Tibial artery (tissue), 4 donors: ENCODE measurements at places on chromosomes 16 and 17.

DNA sequence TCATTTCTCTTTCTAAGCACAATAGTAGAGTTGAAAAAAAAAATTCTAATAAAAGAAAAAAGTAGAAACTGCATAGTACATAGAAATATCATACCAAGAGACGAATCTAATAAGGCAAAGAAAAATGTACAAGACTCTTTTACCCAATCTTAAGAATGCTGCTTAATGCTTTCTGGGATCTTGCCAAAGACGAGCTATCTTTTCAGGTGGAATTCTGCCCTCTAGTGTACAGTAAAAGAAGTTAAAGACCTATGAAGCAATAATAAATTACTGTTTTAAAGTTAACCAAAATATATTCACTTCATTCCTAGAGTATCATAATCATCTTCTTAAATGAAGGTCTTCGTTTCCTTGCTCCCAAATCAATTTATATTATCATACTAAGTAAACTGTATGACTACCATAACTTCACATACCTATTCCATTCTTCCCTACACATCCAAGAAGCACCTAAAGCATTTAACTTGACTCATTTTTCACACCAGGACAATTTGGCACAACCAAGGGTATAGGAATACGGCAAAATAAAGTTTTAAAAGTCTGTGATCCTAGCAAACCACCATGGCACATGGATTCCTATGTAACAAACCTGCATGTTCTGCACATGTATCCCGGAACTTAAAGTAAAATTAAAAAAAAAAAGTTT lies 47.7 kb downstream of the CFDP1 start:
- DNase-seq, result no peak

- DNase-seq, result no peak
Measured at GRCh38 chr16:13940397-13940933, 20.5 kb downstream of the ERCC4 start.

GRCh38 chr16:53220585-53220984 lies 165.8 kb downstream of the CHD9 start:
- no peak for DNase-seq

DNA sequence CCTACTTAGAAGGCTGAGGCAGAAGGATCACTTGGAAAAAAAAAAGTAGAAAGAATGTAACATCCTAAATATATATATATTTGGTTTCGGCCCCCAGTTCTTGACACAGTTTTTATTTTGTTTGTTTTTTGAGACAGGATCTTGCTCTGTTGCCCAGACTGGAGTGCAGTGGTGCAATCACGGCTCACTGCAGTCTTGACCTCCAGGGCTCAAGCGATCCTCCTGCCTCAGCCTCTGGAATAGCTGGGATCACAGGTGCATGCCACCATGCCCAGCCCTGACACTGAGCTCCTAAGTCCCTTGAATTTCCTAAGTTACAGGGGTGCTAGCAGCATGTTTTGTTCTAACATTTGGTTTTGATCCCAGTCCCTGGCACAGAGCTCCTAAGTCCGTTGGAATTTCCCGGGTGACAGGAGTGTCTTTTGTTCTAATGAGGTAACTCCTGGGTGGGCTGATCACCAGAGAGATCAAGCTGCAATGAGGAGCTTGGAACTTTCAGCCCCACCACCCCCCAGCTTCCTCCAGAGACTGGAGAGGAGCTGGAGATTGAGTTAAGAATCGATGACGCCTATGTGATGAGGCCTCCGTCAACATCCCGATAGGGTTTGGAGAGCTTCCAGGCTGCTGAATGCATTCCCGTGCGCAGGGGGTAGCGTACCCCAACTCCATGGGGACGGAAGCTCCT lies 20.0 kb downstream of the MXRA7 start:
- no peak for DNase-seq

GRCh38 chr17:1916316-1916715 lies 86.5 kb downstream of the RPA1 start:
- no peak for DNase-seq

DNA sequence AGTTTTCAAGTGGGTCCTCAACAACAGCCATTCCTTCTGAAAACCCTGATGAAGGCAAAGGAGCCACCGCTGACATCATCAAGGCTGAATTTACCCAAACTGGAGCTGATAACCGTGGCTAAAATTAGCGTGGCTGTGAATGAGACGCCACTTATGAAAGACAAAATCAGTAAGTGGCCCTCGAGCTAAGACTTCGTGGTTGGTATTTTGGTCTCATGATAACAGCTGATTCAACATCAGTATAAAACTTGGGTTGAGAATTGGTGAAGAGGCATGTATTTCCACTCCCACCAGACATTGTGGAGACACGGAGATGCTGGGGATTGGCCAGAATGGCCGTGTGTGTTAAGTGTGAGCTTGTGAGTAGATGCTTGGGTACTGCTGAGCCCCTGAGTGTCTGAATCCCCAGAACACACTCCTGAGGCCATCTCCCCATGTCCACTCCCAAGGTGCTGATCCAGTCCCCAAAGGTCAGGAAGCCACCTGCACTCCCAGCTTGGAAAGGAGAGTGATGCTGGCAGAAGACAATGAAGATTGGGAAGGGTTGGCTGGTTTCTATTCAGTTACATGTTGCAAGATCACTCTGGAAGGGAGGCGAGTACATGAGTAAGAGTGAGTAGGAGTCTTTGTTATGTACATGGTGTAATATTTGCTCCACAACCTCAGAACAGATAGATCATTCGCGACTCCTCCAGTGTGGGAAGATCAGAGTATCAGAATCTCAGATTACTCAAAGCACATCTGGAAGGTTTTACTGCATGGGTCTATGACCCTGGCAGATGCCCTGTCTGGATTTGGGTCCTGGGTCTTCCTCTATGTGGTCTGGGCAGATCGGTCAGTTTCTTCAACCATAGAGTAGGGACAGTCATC lies 207.7 kb downstream of the HS3ST3A1 start:
- DNase-seq, result no peak

GRCh38 chr16:23182679-23183542 lies at the start of gene SCNN1G:
SCNN1G (plus strand) TSS chr16:23182745; CDS start chr16:23186272, 3,527 bp downstream.
- DNase-seq, result no peak

DNA sequence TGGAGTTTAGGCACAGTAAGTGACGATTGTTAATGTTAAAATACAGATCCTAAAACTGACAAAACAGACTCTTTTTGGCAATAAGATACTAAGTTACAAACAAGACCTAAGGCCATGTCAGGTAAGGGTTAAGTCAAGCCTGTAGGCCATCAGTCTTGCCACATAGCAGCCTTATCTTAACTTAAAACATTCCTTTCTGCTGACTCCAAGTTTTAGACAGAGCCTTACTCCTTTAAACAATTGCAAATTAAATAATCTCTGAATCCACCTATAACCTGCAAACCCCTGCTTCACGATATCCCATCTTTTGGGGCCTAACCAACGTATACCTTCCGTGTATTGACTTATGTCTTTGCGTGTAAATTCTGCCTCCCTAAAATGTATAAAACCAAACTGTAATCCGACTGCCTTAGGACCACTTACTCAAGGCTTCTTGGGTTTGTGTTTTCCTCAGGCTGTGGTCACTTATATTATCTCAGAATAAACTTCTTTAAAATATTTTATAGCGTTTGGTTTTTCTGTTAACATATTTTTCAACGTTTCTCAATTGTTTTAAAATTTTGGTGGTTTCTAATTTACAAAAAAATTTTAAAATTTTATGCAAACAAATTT lies 64.4 kb downstream of the EFCAB5 start:
- DNase-seq, result no peak

- no peak for DNase-seq
Measured at GRCh38 chr16:85354686-85355514, 242.6 kb upstream of the CIBAR2 start.

GRCh38 chr17:67316781-67317180 lies 49.6 kb downstream of the PSMD12 start:
- no peak for DNase-seq

DNA sequence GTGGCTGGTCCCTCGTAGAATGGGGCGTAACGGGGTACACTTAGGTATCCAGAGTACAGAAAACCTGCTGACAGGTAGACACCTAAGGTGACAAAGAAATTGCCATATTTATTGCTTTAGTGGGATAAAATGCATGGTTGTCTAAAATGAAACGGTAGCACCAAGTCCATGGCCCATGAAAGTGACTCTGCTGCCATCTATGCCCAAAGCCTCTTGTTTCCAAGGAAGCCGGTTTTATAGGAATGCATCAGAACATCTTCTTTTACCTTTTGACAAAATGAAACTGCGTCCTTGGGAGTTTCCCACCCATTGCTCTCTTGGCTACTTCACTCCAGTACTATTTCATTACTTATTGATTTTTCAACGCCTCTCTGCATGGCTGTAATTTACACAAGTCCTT lies 151.3 kb upstream of the ZFHX3 start:
- DNase-seq, result no peak

- DNase-seq, result no peak
Measured at GRCh38 chr17:4557626-4558346, 2.6 kb downstream of the GGT6 start.

DNA sequence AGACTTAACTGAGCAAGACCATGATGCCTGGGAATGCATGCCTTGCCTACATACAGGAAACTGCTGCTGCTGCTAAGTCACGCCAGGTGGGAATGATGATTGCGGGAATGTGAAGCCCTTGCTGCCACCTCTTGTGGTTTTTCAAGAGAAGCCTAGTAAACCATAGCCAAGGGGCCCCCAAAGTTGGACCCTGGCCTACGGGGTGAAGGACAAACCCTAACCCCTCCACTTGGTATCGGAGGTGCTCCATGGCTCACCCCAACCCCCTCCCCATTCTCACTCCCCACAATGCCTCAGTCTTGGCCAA lies 233.9 kb downstream of the ZNF423 start:
- DNase-seq, result peak; percentile 54

GRCh38 chr17:21186399-21187187 lies 27.4 kb downstream of the TMEM11 start:
- DNase-seq, result no peak

GRCh38 chr17:2814481-2815341 lies 18.5 kb downstream of the RAP1GAP2 start:
- DNase-seq, result no peak

- DNase-seq, result no peak
Measured at GRCh38 chr17:38861399-38861843, 7.9 kb upstream of the RPL23 start.

GRCh38 chr17:40038882-40039513 lies 15.2 kb downstream of the MED24 start:
- peak; percentile 91 for DNase-seq

GRCh38 chr17:16415031-16415924 lies at the start of gene TRPV2:
TRPV2 (plus strand) TSS chr17:16415571; CDS start chr17:16417669, 2,098 bp downstream.
- no peak for DNase-seq

GRCh38 chr16:50688083-50688482 lies 5.3 kb upstream of the NOD2 start:
- DNase-seq, result no peak

DNA sequence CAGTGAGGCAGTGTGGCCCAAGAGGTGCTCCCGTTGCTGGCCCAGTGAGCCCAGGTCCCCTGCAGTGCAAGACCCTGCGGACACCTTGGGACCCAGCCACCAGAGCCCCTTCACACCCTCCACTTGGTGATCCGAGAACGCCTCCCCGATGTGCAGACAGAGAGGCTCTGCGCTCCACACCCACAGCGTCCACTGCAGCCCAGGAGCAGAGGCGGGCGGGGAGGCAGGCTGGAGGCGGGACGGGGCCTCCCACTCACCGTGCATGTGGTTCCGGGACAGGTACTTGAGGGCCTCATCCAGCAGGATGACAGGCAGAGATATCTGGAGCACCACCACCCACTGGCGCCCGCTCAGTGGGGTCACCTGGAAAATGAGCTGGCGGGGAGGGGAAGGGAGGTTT lies 12.1 kb upstream of the P2RX1 start:
- DNase-seq, result no peak

DNA sequence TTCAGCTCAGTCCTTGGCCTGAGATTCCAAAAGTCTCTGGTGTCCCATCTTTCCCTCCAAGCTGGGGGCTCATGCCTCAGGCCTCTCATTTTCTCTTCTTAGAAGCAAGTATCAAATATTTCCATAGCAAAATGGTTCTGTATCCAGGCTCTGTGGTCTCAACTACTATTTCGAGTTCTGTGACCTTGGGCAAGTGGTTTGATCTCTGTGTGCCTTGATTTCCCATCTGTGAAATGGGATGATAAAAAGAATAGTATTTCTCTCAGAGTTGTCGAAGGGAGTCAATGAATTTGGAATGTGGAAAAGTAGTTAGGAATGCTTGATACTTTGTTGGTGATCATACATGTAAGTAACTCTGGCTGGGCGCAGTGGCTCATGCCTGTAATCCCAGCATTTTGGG lies 6.4 kb downstream of the SYT17 start:
- no peak for DNase-seq

DNA sequence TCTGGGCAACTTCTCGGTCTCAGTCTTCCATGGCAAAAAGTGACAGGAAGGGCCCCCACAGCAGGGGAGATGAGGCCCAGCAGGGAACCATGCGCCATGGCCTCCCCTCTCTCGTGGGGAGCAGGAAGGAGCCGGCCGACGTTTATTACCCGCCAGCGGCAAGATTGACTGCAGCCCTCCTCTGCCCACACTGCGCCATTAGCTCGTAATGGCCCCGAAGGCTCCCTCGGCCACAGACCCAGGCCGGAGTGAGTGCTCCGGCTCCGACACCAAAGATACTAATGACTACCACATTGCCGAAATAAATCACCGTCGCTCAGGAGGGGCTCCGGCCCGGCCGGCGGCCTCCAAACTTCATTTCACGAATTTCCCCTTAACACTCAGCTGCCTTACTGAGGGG lies 226.9 kb downstream of the C16orf78 start:
- DNase-seq, result peak; percentile 57
